ENCODE measurements at places on chromosomes 6 and 20. TPM values are rescaled to one million over a fixed set of nuclear protein-coding genes. Genes with fewer than 3 reads are reported as not detected.

- no peak for DNase-seq
These were observed 87.8 kb upstream of the ASCC3 start for GRCh38 chr6:100968949-100969348.

DNA sequence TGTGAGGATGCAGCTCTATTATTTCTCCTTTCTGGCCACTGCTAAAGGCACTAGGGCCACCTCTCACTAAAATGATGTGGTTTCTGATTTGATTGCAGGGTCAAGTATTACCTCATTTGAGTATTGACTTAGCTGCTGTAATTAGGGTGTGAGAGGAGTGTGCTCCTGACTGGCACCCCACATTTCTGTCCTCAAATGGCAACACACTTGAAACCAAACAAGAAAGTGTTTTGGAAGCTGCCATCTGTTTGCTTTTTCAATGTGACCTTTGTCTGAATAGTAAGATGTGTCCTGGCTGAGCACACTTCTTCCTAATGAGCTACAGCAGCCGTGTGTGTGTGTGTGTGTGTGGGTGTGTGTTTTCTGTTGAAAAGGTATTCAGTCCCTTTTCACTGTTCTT, 62.8 kb upstream of the SCP2D1 start:
- DNase-seq, result no peak

DNA sequence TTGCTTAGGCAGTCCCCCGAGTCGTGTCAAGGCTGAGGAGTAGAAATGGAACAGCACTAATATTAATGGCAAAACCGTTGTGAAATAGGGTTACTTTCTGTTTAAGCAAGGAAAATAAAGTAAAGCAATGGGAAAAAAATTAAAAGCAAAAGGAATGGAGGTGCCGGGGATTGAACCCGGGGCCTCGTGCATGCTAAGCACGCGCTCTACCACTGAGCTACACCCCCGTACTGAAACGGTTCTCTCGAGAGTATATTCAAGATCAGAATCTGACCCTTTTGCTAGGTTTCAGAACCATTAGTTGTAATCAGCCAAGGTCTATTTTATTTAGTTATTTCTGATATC, 85.5 kb downstream of the TRIM27 start:
- peak; percentile 73 for DNase-seq

- DNase-seq, result no peak
These were observed 43.9 kb upstream of the FAM184A start for GRCh38 chr6:119122336-119122735.

- DNase-seq, result no peak
These were observed 104.5 kb downstream of the IBTK start for GRCh38 chr6:82143041-82143481.

Gene HLA-DMB
- 77.3 TPM for polyA plus RNA-seq

Gene CFB
- polyA plus RNA-seq, result 5.0 TPM

Gene CST2
- not detected for polyA plus RNA-seq

Gene RIPPLY2
- not detected for polyA plus RNA-seq
